OCI-LY7 (cell line): ENCODE measurements at places on chromosomes 2 and 18. TPM values are rescaled to one million over a fixed set of nuclear protein-coding genes. Genes with fewer than 3 reads are reported as not detected.

DNA sequence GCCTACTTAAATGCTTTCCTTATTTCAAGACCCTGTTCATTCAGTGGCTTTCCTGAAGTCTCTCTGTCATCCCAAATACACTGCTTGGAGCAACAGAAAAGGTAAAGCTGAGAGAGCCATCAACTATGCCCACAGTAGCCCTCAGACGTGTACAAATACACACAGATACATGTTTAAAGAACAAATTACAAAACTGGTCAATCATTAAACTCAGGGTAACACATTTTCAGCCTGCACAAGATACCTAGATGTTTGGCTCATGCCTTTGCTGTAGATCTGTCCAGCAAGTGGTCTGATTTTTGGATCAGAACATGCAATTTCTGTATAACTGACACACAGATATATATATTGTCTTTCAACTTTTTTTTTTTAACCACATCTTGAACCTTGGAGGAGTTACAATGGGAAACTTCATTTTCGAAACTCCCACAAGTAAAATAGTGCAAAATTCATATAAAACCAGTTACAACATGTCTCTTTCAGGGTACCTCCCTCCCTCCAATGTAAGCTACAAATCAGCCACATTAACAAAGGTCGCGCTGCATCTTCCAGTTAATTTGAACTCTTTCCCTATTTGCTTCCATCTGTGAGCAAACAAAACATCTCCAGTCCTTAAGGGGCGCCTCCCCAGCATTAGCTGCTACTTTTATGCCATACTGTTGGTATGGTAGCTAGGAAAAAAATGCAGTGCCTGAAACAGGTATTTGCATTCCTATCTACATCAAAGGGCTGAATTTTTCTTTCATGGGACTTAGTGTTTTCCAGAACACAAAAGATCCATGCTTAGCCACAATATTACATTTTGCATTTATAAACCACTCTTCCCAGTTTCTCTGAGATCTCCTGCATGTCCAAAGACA is 311.9 kb downstream of the NRXN1 start:
- no peak for DNase-seq

GRCh38 chr18:9619990-9620389 is 5.6 kb upstream of the PPP4R1 start:
- DNase-seq: no peak

GRCh38 chr2:14903709-14904374 is 271.3 kb downstream of the LRATD1 start:
- DNase-seq: peak; percentile 75

DNA sequence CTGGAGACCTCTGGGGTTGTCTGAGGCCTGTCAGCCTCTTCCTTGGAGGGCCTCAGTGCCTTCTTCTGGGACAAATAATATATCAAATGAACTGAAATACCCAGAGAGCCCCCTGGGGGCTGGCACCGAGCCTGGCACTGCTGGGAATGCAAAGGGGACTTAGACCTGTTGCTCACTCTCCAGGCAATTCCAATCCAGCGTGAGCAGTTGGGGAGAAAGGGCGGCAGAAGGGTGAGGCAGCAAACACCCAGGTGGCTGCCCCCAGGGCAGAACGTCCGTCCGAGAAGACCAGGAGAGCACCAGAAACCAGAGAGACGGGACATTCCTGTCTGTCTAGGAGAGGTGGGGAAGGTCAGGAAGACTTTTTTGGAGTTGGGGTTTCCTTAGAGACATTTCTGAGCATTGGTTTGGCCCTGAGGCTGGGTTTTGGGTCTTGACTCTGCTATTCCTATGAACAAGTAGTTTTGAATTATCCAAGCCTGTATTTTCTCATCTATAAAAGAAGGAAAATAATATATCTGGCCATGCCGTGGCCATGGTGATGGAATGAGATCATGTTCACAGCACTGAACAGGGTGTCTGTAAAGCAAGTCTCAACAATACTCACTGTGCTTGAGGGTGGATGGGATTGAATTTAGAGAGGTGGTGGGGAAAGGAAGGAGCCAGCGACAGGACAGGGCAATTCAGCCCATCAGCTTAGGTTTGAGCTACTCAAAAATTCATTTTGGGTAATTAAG is 44.3 kb upstream of the ZBTB7C start:
- DNase-seq: no peak

DNA sequence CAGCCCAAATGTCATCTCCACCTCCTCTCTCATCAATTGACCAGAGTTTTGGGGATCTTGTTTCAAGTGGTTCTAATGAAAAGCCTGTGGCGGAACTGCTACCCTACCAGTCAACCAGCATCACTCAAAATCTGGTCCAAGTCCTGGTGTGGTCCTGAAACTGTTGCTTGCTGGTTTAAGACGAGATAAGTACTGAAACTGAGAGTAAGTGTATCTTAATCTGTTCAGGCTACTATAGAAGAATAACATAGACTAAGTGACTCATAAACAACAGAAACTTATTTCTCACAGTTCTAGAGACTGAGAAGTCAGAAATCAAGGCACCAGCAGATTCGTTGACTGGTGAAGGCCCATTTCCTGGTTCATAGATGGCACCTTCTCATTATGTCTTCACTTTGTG is 879 bp upstream of the GALNT5 start:
- no peak for DNase-seq

DNA sequence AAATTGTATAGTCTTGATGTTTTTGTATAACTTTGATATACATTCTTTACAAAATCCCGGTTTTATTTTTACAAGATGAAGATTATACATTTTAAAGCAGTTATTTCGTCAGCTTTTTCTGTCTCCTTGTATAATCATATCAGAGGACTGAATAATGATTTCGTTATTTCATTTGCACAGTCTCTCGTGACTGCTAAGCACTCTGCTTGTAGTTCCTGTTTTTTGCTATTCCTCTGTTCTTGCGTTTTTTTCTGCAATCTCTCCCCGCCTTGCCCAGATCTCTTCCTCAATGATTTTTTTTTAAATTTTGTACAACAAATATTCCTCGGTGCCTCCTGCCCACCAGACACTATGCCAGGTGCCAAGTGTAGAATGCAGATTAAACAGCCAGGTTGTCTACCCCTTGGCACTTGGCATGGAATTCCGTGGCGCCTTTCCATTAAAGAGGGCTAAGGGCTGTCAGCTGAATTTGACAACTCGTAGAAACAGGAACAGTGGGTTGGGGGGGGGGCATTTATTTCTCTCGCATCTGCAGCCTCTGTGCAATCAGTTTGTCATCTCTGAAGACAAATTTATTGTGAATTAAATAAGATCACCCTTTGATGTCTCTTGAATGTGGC is 69.6 kb downstream of the KLHL29 start:
- DNase-seq: no peak

CD28 gene
- total RNA-seq: 22.3 and 44.6 TPM in 2 replicates

ASB18 gene
- total RNA-seq: not detected in 2 replicates

SERPINB11 gene
- total RNA-seq: not detected in 2 replicates
